T-helper 17 cell (primary cell): ENCODE measurements at places on chromosomes 13 and 19.

DNA sequence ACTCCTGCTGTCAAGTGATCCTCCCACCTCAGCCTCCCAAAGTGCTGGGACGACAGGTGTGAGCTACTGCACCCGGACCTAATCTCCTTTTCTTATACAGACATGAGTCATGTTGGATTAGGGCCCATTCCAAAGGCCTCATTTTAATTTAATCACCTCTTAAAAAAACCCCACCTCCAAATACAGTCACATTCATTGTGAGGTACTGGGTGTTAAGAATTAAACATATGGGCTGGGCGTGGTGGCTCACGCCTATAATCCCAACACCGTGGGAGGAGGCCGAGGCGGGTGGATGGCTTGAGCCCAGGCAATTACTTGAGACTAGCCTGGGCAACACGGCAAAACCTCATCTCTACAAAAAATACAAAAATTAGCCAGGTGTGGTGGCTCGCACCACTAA, 46.6 kb downstream of the PIN1 start:
- no peak for DNase-seq

DNA sequence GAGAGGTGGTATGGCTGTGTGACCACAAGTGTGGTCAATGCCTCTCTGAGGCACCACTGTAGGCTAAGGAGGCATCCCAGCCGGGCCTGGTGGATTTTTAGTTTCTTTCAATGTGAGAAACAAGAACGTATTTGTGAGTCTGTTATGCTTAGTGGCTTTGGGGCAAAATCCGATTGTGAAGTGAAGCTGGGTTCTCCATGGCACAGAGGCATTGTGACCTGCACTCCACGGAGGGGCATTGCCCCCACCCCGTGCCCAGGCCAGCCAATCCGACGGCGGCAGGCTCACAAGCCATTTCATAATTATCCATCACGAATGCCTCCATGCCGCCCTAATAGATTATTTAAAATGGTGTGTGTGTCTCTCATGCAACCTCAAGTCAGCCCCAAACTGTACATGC, 151.6 kb downstream of the ZNF536 start:
- DNase-seq = no peak

DNA sequence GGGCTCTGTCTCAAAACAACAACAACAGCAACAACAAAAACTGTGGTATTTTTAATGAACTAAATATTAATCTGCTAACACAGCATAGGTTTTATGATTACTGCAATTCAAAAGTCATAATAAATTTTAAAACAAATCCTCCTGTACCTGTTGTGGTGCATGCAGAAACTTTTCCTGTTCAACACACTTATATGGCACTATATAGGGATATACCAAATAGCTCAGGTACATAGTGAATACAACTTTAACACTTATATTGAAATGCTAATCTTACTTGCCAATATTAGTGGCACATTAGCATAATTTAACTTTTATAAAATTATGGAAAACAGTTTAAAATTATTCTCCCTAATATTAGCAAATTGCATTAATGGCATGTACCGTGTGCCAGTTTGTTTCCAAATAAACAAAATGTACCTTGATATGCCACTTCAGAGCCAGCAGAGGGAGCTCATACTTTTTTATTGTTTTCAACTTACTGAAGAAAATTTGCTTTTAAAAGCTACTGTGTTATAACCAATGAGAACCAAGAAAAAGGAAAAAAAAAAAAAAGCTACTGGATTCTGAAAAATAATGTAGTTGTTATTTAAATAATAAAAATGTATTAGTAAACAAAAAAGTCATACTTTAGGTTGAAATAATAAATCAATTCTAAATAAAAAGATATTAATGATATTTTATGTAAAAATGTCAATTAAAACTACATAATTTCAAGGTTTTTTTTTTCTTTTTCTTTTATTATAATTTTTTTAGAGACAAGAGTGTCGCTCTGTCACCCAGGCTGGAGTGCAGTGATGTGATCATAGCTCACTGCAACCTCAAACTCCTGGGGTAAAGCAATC, 18.0 kb upstream of the RBM26 start:
- no peak for DNase-seq

DNA sequence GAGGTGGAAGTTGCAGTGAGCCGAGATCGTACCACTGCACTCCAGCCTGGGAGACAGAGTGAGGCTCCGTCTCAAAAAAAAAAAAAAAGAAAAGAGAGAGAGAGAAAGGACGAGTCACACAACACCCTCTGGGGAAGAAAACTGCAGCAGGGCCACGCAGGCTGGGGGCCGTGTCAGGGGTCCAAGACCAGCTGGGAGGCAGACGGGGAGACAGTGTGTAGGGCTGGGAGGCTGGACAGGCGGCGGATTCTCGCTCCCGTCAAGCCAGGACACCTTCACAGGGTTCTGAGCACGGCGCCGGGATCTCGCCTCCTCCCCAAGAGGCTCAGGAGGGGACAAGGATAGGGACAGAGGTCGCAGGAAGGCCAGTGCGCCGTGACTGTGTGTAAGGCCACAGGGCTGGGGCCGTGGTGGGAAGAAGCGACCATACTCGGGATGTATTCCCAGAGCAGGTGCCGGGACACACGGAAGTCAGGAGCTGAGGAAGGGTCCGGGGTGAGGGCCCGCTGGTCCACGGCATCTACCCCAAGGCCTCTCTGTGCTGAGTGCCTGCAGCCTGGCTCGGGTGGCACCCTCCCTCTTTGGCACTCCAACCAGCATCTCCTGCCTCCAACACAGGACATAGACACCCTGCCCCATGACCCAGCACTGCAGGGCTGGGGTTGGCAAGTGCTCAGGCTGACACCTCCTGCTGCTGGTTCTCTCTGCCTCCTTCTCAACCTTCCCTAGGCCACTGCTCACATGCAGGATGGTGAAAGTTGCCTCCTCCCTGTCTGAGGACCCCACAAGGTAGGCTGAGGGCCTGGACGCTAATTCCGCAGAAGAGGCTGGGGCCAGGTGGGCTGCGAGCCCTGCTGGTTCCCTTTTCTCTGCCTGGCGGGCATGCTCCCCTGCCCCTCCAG, 21.2 kb downstream of the ZNF787 start:
- no peak for DNase-seq

DNA sequence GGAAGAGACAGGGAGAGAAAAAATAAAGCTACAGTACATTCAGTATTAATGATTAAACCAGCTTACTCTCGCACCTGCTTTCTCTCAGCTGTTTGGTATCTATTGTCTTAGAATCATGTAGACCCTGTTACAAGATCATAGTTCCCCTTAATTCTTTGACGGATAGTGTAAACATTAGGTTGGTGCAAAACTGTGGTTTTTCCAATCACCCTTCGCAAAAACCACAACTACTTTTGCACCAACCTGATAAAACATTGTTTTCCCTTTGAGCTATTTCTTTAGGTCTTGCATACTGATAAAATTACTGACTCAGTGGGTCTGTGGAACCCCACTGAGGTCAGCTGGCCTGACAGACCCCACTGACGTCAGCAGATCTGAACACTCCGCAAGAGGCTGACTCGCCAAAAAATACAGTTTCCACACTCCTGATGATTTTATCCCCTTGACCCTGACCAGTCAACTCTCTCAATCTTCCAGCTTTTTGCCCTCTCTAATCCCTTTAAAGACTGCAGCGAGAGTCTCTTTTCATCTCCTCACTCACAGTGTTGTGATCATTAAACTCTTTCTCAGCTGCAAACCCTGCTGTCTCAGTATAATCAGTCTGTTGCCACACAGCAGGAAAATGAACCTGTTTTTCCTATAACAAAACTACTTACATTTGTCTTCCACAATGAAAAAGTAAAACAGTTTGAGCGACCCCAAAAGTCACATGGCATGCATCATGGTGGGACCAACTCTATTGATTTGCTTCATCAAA, 123.9 kb downstream of the SLITRK6 start:
- DNase-seq = no peak

DNA sequence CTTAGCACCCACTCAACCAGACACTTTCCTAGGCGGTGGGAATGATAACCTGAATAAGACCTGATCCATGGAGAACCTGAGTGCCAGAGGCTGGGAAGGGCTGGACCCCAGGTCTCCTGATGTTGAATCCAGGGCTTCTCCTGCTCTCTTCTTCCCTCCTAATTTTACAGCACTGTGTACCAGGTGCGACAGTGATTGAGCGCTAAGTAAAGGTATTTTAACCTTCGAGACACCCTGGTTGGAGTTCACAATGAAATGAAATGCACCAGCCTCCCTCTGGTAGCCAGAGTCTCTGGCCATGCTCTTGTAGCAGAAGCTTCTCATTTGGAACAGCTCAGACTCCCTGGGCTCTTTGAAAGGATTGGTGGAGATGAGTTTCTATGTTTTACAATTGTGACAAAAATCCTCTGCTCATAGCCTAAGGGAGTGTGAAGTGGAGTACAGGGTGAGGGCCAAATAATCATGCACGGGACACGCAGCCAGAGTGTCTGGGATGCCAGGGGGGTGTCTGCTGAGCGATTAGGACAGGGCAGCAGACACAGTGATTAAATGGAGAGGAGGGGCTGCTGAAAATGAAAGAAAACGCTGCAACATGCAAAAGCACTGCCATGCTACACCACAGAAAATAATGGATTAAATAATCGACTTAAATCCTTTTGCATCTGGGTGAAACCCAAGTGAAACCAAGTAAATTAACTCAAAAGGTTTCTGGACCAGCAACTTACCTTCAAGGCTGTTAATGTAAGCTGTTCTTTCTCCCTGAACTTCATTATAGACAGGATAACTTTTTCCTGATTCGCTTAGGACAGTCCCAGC, 83.8 kb downstream of the FAM216B start:
- no peak for DNase-seq

GRCh38 chr13:42594481-42595252, 20.7 kb downstream of the TNFSF11 start:
- peak; percentile 35 for DNase-seq

- no peak for DNase-seq
Observed at GRCh38 chr13:78997902-78998629, 339.1 kb upstream of the OBI1 start.

- no peak for DNase-seq
Observed at GRCh38 chr19:28915737-28916460, 297.1 kb downstream of the UQCRFS1 start.

- no peak for DNase-seq
Observed at GRCh38 chr13:38785490-38785889, 98.6 kb downstream of the FREM2 start.

- no peak for DNase-seq
Observed at GRCh38 chr13:109331011-109331433, 455.4 kb downstream of the IRS2 start.

DNA sequence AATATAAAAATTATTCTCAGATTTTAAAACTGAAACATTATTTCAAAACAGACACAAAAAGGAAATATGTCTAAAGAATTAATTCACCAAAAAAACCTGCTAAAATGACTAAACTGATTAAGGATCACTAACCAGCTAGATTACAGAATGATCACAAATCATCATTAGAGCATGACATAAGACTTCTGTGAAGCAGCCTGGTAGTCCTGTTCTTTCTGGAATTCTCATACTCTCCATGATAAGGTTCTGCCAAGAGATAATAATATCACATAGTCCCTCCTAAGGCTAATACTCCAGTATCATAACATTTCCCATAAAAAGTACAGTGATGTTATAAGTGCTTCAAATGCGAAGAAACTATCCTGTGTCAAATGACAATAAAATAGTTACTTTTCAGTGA, 1814.9 kb downstream of the SLITRK5 start:
- no peak for DNase-seq
